ENCODE measurements at places on chromosomes 11 and 22.

DNA sequence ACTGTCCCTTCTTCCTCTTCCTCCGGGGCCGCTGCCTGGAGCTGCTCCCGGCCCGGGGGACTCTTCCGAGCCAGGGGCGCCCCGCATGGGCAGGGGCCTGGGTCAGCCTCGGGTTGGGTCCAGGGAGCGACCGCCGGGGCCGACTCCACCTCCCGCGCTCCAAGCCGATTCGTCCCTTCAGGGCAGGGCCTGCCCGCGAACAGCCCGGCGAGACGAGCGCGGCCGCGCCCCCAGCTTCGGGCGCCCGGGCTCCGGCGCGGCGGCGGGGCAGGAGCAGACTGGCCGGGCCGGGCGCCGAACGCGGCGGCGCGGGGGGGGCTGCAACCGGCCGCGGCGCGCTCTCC lies at the start of gene LARGE1:
TSS of gene LARGE1 (minus strand) at position 280 of the 344 bp plus-strand sequence.
- peak; percentile 29 for DNase-seq

DNA sequence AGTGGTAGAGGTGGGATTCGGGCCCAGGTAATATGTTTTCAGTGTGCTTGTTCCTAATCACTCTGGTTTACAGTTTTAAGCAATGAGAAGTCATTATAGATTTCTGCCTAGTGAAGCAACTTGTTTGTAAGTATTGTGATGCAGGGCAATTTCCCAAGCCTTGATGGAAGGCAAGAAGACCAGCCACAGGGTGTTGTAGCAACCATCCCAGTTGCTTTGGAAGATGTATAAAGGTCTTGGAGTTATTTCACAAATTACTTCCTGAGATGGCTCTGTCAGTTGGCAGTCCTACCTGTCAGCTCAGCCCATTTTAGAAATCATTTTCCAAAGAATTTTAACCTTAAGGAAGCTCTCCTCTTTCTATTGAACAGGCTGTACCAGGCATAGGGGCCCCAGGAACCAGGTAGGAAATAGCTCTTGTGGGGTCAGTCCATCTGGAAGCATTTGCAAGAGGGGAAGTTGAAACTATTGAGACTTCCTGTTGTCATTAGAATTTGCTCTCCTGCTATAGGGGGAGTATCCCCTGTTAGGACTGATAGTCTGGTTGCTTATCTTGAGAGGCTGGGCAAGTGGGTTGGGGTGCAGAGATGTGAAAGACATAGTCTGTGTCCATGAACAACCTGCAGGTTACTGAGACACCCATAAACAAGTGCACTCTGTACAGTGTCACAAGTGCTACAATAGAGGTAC lies 47.9 kb downstream of the STIM1 start:
- no peak for DNase-seq

DNA sequence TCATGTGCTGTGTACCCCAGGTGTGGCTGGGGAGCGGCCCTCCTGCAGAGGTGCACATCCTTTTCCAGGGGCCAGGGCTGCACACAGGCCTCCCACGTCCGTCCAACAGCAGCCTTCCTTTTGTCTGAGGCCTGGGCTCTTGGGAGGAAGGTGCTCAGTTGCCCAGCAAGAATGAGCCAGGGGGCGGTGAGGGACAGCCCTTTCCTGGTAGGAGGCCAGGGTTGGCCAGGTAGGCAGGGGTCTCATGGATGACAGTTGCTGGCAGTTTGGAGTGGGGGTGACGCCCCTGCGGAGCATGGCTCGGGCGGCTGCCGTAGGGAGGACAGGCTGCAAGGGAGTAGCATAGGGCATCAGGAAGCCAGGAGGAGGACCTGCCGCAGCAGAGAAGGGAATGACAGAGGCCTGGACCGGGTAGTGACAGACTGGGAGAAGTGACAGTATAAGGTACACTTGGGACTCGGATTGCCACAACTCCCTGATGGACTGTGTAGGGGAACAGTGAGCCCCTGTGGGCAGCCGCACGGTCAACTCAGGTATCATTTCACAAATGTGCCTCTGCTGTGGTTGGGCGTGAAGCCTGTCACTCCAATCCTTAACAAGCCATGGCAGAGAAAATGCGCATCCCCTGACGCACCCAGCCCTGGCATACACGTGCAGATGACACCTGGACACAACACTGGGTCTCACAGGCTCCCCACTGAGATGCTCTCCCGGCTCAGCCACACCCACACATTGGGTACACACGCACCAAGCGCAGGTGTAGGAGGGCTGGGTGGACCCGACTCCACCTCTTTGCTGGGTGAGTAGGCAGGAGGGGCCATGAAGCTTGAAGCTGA lies 79.7 kb downstream of the DGCR2 start:
- no peak for DNase-seq

DNA sequence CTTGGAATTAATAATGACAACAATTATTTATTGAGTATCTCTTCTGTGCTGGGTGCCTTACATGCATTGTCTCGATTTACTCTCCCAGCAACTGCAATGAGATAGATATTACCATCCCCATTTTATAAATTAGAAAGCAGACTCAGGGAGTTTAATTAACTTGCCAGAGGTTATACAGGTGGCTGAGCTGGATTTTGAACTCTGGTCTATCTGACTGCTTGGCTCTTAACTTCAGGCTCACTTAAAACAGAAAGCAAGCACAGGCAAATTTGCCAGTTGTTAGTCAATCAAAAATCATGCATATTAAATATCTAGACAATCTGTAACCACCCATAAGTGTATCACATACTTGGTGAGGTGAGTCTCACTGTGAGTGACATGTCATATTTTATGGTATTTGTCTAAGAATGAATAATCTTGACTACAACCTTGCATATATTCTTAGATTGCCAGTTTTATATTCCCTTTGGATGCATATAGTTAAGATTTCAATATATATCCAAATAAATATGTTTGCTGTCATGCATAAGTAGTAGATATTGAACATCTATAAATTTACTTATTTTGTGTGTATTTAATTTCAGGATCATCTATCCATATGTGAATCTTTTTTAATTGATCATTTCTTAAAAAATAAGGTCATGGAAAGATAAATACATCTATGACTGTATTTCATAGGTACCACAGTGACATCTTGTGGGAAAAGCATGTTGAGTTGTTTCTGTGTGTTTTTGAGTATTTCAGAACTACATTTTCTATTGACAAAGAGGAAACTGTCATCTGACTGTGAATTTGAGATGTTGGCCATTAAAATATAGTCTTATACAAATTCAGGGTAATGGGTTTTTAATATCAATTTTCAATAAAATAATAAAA lies 112.0 kb upstream of the ARHGAP42 start:
- DNase-seq: peak; percentile 71

DNA sequence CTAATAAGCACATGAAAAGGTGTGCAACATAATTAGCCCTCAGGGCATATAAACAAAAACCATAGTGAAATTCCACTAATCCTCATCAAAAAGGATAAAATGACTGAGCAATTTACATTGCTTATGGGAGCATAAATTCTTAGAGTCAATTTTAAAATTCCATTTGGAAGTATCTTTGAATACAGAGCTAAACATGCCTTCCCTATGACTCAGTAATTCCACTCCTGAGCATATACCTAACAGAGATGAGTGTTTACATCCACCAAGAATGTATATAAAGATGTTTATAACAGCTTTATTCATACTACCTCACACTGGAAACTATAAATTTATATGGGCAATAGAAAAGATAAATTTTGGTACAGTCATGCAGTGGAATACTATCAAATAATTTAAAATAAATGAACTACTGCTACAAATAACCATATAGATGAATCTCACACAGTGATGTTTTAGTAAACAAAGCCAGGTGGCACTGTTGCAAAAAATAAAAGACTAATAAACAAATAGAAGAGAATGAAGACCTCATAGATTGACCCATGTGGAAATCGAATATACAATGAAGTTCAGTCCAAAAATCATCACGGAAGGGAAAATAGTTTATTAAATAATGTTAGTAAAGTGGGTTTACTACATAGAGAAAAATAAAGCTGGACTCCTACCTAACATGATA lies 8.2 kb upstream of the OR2D2 start:
- DNase-seq: no peak

DNA sequence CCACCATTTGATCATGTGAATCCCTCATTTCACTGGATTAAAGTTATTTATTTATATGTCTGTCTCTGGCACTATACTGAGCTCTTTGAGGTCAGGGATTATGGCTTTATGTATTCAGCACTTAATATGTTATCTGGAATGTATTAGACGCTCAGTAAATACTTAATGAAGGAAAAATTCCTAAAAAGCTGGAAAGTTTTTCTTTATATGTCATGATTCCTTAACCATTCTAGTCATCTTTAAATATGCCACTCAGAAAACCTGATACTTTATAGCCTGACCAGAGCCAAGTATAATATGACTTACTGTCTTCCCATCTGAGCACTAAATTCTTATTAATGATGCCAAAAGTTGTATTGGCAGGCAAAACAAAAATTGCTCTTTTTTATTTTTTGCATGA lies 27.1 kb downstream of the RNF169 start:
- no peak for DNase-seq

GRCh38 chr11:115390441-115390840 lies 113.8 kb downstream of the CADM1 start:
- DNase-seq: no peak

GRCh38 chr11:128242451-128242850 lies 344.9 kb downstream of the ETS1 start:
- DNase-seq: no peak

DNA sequence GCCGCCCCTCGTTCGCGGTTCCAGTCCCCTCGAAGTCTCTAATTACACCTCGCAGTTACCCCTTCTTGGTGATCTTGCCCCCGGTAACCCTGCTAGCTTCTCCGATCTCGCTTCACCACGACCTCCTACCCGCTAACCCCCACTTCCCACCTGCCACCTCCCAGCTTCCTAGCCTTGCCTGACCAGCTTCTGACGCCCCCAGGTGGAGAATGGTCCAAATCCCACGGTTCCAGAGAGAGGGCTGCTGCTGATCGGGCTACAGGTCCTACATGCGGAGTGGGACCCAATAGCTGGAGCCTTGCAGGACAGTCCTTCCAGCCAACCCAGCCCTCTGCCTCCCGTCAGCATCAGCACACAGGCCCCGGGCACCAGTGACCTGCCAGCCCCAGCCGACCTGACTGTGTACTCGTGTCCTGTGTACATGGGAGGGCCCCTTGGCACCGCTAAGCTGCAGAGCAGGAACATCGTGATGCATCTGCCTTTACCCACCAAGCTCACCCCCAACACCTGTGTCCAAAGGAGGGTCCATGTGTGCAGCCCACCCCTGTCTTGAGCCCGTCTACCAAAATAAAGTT lies 31.9 kb downstream of the RRP8 start:
- DNase-seq: no peak

- DNase-seq: peak; percentile 97
Measured at GRCh38 chr11:64240435-64241240, at the start of gene FKBP2. Gene FKBP2 (plus strand): TSS chr11:64241095. CDS start chr11:64242388, 1,293 bp downstream.

GRCh38 chr11:2746401-2747247 lies 46.8 kb upstream of the KCNQ1OT1 start:
- no peak for DNase-seq

GRCh38 chr11:8261921-8262551 lies 1.6 kb downstream of the LMO1 start:
- no peak for DNase-seq

GRCh38 chr11:115545581-115546210 lies 41.5 kb upstream of the CADM1 start:
- no peak for DNase-seq

- DNase-seq: no peak
Measured at GRCh38 chr11:57237204-57237681, at the start of gene APLNR. Gene APLNR (minus strand): TSS chr11:57237250. CDS start chr11:57237004, 246 bp downstream.

DNA sequence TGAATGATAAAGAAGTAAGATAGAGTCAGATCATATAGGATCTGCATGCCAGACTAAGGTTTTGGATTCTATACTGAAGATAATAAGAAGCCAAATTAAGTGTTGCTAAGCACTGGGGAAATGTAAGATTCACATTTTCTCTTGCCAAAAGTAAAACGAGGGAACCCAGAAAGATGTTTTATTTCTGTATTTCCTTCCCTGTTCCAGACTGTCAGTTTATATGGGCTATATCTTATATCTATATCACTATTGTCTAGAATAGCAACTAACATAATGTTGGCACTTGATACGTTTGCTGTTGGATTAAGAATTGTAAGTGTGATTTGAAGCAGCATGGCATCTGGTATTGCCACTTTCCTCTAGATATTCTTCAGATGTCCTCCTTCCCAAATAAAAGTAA lies 8.3 kb downstream of the OR52E6 start:
- DNase-seq: no peak

- no peak for DNase-seq
Measured at GRCh38 chr11:84103096-84103495, 816.9 kb upstream of the CCDC90B start.

DNA sequence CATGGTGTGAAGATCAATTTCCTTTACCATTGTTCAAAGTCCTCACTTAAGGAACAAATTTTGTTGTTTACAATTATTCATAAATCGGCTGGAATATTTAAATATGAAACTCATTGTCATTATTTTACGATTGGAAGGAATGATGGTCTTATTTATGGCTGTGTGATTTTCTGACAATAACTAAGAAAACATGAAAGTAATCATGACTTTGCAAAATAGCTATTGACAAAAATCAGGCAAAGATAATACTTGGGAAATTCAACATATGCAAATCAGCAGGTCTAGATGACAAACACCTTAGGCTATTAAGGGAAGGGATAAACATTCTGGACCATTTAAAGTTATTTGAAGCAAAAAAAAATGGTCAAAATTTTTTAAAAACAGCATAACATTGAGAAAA lies 654.8 kb upstream of the CNTN5 start:
- DNase-seq: no peak

DNA sequence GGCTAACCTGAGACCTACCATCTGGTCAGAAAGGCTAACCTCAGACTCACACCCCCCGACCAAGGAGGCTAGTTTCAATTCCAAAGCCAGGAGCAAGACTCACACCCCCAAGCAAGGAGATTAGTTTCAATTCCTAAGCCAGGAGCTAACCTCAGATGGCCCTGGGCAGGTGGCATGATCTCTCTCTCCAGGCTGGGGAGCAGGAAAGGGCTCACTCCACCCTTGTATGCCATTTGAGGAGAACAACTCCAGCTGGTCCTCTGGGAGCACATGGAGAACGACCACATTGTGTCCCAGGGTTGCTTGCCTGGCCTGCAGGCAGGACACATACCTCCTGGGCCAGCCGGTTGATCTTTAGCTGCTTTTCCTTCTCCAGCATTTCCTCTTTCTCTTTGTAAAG lies 32.6 kb downstream of the USH1C start:
- no peak for DNase-seq

DNA sequence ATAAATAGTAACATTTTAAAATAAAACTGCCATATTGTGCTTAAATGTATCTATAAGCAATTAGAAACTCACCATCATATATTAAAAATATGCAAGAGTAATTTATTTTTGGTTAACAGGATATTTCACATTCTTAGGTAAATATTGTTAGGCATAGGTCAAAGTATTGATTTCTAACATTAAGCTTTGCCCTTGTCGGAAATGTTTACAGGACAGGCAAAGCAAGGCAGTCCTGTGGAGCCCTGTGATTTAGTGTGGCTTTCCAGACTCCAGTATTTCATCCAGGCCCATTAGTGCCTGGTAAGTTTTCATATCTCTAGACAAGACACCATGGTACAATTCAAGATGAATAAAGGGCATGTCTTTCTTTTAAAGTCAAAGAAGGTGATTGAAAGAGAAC lies 114.9 kb upstream of the LARGE1 start:
- DNase-seq: no peak

DNA sequence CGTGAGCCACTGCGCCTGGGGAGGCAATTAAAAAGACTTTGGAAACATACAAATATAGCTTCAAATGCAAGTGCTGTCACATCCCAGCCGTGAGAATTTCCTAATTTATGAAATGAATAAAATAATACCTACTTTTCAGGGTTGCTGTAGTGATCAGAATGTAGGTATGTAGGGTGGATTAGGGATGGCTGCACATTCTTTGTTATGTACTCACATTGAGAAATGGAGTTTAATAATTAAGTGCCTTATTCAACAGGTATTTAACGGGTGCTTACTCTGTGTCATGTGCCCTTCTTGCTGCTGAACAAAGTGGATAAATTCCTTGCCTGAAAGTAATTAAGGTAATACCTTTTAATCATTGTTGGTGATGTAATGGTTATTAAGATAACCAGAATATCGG lies 37.0 kb downstream of the MMP7 start:
- DNase-seq: no peak
